ENCODE measurements at places on chromosomes 4 and X. TPM values are rescaled to one million over a fixed set of nuclear protein-coding genes. Genes with fewer than 3 reads are reported as not detected.

GRCh38 chrX:41802958-41803357 lies 79.0 kb downstream of the GPR82 start:
- DNase-seq: peak; percentile 6

DNA sequence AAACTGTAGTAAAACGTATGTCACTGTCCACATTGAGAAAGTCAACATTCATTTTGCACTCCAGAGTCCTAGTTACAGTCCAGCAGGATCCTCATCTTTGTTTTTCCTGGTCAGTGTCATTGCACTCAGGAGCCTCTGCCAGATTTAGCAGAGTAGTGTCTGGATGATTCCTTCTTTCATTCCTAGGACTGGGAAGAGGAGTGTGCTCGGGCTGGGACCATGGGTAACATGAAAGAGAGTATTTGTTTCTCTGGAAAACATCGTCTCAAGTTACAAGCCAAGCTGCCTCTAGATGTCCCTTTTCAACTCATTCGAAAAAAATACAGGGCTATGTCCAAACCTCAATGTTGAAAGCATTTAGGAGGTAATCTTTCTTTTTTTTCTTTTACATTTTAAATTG lies 69.9 kb upstream of the TNIP3 start:
- DNase-seq: no peak

- peak; percentile 23 for DNase-seq
Measured at GRCh38 chr4:23068287-23068686, 375.6 kb downstream of the GBA3 start.

DNA sequence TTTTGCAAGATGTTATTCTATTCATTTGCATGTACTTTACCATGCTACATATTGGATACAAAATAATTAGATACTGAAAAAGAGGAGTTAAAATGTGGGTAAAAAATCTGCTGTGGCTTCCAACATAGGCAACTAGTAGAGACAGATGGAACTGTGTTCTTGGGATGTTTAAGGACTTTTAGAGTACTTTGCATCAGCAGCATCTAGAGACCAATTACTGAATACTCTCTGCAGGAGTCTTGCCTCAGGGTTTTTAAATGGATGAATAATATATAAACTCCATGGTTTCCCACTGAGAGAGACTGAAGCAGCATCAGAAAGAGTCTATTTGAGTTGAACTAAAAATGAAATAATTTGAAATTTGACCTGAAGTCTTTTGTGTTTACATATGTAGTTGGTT lies 676.7 kb downstream of the GALNTL6 start:
- DNase-seq: no peak

DNA sequence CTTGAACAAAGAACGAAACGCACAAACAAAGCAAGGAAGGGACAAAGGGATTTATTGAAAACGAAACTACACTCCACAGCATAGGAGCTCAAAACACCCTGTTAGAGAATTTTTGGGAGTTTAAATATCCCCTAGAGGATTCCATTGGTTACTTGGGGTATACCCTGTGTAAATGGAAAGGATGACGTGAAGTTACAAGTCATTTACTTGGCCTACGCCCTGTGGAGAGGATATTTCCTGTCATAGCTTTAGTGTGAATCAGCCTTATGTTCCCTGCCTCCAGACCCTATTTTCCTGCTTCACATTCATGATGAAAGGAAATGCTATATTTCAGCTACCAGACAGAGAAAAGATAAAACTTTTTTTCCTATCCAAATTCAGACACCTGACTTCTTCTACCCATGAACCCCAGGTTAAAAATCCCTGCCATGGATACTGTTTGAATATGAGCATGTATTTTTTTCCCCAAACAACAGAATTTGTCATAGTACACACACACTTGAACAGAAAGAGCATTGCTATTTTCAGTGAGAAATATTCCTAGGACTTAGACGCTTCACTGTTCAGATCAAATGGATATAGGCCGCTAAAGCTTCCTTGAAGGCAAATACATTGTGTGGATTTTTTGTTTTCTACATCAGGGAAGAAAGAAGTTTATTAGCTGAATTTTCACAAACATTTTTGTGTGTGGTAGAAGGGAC lies 20.4 kb downstream of the PIN4 start:
- peak; percentile 87 for DNase-seq

DNA sequence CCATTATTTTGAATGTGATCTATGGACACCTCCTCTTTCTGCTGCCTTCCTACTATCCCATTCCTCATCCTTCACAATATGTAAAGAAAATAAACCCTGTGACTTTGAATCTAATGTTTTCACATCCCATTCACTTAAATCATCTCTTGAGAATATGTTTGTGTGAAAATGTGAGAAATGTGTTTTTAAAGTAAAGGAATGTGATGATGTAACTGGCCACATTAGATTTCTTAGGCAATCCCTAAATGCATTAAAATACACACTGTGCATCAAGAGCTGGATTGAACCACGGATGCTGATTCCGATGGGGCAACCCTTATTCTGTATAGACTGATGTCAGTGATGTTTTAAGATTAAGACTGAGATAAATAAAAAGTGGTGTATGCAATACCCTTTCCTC lies 558.9 kb upstream of the TENM3 start:
- DNase-seq: peak; percentile 48

GRCh38 chr4:81378386-81378785 lies 93.3 kb downstream of the RASGEF1B start:
- DNase-seq: no peak

- DNase-seq: no peak
Measured at GRCh38 chr4:121599049-121599448, 97.7 kb downstream of the ANXA5 start.

- no peak for DNase-seq
Measured at GRCh38 chr4:15024386-15024785, 22.1 kb downstream of the CPEB2 start.

DNA sequence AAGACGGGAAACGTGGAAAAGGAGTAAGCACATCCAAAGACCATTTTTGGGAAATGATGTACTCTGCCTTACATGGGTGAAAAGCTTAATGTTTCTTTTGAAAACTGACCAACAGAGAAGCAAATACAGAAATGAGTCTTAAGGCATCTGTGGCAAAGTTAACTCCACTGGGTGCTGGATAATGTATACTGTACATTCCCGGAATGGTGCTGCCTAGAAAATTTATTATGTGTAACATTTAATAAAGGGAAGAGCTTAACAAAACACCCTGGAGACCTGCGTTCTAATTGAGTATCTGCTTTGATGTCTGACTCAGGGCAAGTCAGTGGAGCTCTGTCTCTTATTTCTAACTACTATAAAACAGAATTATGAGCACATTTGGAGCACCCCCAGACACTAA lies 230.2 kb downstream of the MID1 start:
- DNase-seq: no peak

DNA sequence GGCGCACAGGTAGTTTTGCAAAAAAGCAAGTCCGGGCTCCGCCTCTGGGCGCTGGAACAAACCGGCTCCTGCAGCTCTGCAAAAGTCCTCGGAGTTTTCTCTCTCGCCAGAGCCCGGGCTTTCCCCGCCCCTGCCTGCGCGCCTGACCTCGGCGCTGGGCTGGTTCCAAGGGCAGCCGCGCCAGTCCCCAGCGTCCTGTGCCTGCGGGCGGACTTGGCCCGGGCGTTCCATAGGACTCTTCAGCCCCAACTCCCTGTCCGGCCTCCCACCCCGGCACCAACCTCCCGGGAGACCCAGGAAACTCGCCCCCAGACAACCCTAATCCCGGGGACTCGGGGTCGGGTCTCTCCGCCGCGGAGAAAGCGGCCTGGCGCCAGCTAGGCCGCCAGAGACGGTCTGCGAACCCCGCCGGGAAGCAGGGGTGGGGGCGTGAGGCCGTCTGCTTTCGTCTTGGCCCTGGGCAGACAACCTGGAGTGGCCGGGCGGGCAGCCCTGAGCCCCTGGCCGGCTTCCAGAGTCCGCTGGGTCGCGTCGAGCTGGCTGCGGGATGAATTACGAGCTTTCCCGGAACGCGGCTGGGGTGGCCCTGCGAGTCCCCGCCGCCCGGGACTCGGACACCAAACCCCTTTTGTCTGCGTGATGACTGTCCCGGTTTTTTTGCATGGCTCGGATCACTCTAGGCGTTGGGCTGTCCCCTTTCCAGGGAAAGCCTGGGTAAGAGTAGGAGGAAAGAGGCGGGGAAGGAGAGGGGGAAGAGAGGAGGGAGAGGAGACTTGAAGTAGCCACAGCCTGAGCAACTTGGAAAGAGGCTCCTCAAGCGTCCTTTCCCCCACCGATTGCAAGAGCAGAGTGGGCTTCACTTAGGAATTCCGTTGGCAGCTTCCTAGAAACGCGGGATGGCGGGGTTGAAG lies 916 bp downstream of the MXRA5 start:
- DNase-seq: peak; percentile 82

GRCh38 chr4:74451214-74451661 lies 6.3 kb downstream of the AREG start:
- peak; percentile 79 for DNase-seq

DNA sequence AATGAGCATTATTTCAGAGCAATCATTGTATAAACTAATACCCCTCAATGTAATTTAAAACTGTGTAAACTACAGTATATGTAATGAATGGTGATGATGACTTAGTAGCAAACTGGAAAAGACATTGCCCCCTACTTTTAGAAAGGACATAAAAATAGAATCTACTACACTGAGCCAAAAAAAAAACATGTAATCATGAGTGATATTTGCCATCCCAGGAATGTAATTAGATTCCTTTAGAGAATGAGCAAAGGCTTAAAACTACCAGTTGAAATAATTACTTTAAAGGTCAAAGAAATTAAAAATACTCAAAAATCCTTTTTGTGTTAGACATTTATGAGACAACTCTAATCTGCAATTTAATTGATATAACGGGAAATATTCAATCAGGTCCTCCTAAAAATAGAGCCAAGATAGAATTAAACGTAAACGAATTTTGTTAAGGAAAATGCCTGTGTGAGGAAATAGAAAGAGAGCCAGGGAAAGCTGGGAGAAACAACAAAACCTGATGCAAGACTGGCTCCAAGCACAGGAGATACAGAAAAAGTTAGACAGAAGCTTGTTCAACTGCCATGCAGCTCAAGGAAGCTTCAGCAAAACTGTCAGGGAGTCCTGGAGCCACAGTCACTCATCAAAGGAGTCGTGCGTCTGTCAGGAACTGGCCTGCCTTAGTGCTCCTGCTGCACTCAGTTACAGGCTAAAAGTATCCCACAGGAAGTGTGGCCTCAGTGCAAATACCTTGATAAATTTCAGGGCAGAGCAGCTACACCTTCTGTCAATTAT lies 655.7 kb upstream of the INTU start:
- DNase-seq: no peak

HSFX2 gene
- total RNA-seq: not detected

NAT8L gene
- total RNA-seq: 0.05 TPM

TCEAL9 gene
- 261 TPM for total RNA-seq

PABPC4L gene
- total RNA-seq: 1.9 TPM

FAM9C gene
- not detected for total RNA-seq

MAP9 gene
- total RNA-seq: 6.7 TPM

CTAG1A gene
- total RNA-seq: not detected

Data from M059J (cell line).